ENCODE measurements at places on chromosomes 6 and 20.

- DNase-seq, result no peak
Measured at GRCh38 chr6:98477231-98477630, 357.1 kb upstream of the POU3F2 start.

DNA sequence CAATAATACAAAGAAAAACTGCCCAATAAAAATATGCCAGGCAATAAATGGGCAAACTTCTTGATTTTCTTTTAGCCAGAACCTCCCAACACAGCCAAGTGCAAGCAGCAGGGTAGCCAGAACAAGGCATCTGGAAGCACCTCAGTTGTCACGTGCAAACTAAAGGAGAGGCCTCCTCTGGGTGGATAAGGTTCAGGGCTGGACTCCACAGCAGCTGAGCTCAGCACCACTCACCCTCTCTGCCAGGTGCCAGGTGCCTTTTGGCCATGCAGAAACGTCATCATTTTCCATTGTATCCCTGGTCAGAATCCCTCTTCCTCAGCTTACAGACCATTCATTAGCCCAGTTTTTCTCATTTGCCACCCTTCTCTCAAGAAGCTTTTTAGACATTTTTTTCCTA, 52.7 kb downstream of the SOD2 start:
- no peak for DNase-seq

DNA sequence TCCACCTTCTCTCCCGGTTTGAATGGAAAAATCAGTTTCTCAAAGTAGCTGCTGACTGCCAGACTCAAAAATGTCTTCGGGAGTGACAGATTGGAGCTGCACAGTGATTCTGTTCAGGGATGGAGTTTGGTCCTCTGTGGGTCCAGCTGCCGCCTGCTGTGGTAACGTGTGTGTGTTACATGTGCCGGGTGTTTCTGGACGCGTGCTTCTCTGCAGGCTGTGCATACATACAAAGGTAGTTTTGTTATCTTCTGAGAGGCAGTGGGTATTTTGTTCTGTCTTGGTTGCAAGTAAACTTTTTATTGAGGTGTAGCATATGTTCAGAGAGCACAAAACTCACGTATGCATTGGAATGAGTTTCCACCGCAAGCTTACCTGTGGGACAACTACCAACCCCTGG, 41.3 kb upstream of the NAA20 start:
- no peak for DNase-seq

GRCh38 chr6:148760568-148761526, 14.0 kb downstream of the UST start:
- no peak for DNase-seq
